ENCODE measurements at places on chromosomes 13 and 19.

DNA sequence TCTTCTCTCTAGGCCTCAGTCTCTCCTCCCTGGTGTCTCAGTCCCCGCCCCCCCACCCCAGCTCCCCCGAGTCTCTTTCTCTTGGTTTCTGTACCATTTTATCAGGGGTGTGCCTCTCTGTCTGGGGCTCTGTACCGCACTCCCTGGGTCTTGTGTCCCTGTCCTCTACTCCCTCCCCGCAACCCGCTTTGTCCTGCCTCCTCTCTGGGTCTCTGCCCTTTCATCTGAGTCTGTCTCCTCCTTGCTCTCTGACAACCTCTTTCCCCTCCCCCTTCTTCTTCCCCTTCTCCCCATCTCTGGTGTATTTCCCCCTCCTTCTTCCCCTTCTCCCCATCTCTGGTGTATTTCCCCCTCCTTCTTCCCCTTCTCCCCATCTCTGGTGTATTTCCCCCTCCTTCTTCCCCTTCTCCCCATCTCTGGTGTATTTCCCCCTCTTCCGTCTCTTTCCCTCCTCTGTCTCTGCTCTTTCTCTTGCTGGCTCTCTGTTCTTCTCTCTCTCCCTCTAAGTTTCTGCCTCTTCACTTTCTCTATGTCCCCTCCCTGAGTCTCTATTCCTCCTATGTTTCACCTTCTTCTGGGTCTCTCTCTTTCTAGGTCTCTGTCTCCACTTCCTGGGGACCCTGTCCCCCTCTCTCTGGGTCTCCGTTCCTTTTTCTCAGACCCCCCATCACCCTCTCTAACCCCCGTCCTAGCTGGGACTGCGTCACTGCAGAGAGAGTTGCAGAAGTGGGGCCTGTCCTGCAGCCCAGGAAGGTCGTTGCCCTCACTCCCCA is 2.2 kb upstream of the KCNC3 start:
- DNase-seq = peak; percentile 23

DNA sequence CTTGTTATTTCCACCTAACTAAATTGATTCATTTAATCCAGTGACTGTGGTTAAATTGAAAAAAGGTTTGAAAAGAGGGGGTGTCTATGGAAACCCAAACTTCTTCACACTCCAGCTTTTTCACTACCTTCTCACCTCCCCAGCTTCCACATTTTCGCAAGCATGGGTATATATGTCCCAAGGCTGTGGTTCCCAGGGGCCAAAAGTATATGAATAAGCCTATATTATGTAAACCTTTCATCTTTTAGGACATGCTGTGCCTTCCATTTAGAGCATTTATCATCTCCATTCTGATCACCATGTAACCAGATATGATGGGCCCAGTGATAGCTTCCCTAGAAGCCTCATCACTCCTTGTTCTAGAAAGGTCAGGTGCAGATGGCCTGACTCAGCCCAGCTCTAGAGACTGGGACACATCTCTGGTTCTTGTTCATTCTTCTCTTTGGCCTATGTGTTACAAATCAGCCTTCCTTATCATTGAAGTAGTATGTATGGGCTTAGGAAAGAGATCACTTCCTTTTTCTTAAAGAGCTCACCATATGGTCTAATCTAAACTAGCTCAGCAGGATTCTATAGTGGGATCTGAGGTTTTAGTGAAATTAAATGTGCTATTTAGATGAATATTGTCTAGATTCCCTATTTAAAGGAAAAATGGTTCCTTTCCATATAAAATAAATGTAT is 19.5 kb upstream of the ARL11 start:
- no peak for DNase-seq

- peak; percentile 73 for DNase-seq
Observed at GRCh38 chr13:26721251-26722121, 39.1 kb downstream of the GPR12 start.

DNA sequence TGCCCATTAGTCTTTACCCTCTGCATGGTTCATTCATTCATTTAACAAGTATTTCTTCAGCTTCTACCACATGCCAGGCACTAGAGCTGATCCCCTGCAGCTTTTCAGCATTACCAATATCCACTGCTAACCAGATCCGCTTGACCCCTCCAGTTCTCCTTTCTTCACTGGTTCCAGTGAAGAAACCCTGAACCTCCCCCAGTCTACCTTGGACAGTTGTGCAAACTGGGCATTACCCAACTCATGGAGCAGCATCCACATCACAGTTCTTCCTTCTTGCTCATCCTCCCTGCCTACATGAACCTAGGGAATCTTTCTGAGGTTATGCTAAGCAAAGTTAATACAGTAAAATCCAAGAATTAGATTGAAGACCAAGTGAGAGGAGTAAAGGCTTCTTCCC is 78.7 kb upstream of the SERP2 start:
- DNase-seq = no peak

DNA sequence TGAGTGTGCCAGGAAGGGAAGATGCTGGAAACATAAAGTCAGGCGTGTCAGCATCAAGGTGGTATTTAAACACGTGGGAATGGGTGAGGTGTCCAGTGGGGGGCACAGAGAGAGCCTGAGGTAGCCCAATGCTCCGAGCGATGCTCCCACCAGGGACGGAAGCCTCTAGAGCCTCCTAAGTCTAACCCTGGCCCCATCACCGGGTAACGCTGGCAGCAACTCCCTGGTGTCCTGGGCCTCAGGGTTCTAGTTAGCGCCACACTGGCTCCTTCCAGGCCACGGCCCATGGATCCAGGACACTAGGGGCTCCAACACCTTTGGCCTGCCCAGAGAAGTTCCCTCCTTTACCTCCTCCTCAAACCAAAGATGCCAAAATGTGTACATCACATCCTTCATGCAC is 65.4 kb downstream of the EPS15L1 start:
- no peak for DNase-seq
